Thyroid gland (tissue), 4 donors: ENCODE measurements at places on chromosomes 4 and X. TPM values are rescaled to one million over a fixed set of nuclear protein-coding genes. Genes with fewer than 3 reads are reported as not detected.

Gene LONRF3
- 106 TPM for total RNA-seq

Gene VEGFC
- 58.7 TPM for total RNA-seq

Gene MSANTD1
- 2.3 TPM for total RNA-seq

Gene NHSL2
- 6.5 TPM for total RNA-seq

Gene SRPK3
- total RNA-seq: 0.22 TPM

Gene TRO
- 27.4 TPM for total RNA-seq

Gene GBA3
- total RNA-seq: 0.81 TPM

Gene CSAG1
- not detected for total RNA-seq

Gene TMPRSS11F
- total RNA-seq: not detected

Gene PRKG2
- 1.2 TPM for total RNA-seq

Gene TMEM271
- not detected for total RNA-seq

Gene PKD2
- total RNA-seq: 30.9 TPM

Gene DCAF8L2
- 0.11 TPM for total RNA-seq

Gene TCEAL2
- 10.6 TPM for total RNA-seq

Gene KIAA1210
- 0.94 TPM for total RNA-seq

Gene SLC10A4
- total RNA-seq: not detected

Gene DMRTC1B
- total RNA-seq: 2.1 TPM

Gene LRCH2
- 10.2 TPM for total RNA-seq

Gene L1CAM
- total RNA-seq: 0.83 TPM

Gene MAML3
- total RNA-seq: 14.1 TPM
